Pulmonary artery endothelial cell (primary cell): ENCODE measurements at places on chromosomes 5 and 9. TPM values are rescaled to one million over a fixed set of nuclear protein-coding genes. Genes with fewer than 3 reads are reported as not detected.

The THOC3 gene
- 60.7 and 99.9 TPM in 2 replicates for total RNA-seq

The SLC35D2 gene
- total RNA-seq, result 20.9 and 24.5 TPM in 2 replicates

The CLK4 gene
- 17.5 and 32.0 TPM in 2 replicates for total RNA-seq

The LCN15 gene
- total RNA-seq, result not detected in 2 replicates

The BTNL3 gene
- total RNA-seq, result not detected in 2 replicates

The CTSV gene
- 1.1 TPM in 2 replicates for total RNA-seq

The TICAM2 gene
- total RNA-seq, result 1.1 and 2.1 TPM in 2 replicates
